ENCODE measurements at places on chromosomes 12 and 14.
A peak's percentile ranks its signal among the peaks of the same experiment; 100 is the strongest.

- no peak for DNase-seq
Observed at GRCh38 chr14:34036319-34036766, 85.5 kb upstream of the EGLN3 start.

GRCh38 chr12:83468988-83469908, 782.5 kb downstream of the TMTC2 start:
- no peak for DNase-seq

GRCh38 chr12:114882083-114882482, 198.1 kb upstream of the TBX3 start:
- no peak for DNase-seq

GRCh38 chr12:101839324-101840283, 8.8 kb upstream of the GNPTAB start:
- peak; percentile 74 for DNase-seq

DNA sequence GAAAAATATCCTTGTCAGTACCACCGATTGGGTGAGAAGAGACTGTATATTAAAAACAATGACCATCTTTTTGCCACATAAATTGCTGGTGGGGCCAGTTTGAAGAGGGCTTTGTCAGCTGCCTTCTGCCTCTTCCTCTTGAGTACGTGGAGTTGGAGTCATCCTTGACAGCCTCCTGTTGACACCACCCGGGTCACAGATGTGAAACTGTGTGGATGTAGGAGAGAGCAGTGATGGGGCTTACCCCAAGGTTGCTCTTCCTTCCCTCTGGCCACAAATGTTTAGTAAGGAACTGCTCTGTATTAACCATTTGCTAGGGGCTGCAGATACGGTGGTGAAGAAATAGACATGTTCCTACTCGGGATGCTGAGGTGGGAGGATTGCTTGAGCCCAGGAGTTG, 12.2 kb downstream of the PTPN11 start:
- DNase-seq = no peak

DNA sequence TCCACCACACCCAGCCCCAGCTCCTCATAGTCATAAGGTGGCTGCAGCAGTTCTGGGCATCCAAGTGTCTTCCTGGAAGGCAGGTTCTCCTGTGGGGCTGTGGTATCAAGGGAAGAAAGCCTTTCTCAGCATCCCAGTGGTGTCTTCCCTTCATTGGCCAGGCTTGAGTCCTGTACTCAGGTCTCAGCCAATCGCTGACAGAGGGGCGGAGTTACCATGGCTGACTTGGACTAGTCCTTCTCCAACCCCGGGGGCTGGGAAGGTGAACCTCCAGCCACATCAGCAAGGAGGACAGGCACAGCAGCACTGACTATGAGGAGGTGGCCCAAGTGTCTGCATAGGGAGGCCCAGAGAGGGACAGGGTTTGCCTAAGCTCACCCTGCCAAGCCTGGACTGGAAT, 64.0 kb upstream of the SLC24A4 start:
- DNase-seq = no peak

DNA sequence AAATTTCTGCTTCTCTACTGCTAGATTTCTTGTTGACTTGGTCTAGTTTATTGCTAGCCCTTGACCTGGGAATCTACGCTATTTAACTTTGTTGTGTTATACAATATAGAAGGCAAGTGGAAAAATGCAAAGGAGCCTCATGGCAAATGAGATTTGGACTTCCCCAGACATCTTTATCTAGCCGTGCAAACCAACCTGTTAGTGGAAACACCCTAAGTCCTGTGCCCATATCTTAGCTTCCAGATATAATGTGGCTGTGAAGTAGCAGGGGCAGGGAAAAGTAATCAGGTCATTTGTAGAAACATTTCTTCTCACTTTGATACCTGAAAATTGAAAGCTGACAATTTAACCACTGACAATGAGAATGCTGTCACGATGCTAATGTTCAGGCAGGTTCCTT, 90.7 kb upstream of the ATP2B1 start:
- DNase-seq = no peak

GRCh38 chr14:104151566-104152245, 13.3 kb downstream of the KIF26A start:
- no peak for DNase-seq

- no peak for DNase-seq
Observed at GRCh38 chr12:57765003-57765697, 1.7 kb downstream of the CYP27B1 start.

- no peak for DNase-seq
Observed at GRCh38 chr12:129779033-129779432, 124.8 kb downstream of the TMEM132D start.

DNA sequence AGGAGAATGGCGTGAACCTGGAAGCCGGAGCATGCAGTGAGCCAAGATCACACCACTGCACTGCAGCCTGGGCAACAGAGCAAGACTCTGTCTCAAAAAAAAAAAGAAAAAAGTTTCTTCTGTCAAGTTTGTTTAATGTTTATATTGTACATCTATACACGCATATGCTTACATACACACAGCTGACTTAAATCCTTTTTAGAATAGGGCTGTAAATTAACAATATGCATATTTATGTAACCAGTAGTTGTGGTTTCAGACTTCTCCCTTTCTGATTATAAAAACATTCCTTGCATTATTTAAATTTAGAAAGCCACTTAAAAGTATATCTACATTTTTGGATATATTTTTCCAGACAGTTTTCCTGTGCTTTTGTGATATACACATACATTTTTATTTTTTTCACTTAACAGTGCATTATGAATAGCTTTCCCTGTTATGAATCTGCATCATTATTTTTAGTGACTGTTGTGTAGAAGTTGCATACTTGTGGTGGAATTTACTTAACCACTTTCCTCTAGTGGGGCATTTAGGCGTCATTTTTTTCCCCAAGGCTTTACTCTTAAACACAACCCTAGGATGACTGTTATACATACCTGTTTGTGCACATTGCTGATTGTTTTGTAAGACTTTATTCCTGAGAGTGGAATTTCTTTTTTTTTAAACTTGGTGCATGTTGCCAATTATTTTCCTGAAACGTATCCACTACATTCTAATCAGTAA, 29.4 kb downstream of the POLR3B start:
- DNase-seq = no peak

DNA sequence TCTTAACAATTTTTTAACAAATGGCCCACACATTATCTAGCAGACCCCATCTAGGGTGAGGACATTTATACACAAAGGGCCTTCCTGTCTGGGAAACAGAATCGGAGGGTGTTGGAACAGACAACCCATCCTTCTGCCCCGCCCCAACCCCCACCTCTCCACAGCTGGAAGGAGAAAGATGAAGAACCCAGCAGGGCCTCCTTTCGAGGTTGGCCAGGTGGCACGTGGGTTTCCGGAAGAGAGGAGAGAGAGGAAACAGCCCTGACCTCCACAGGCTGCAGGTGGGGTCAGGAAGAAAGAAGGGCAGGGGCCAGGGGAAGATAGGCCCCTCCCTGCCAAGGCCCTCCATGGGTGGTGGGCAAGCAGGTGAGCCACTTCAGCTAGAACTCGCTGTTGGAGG, 57.2 kb downstream of the LRRC74A start:
- DNase-seq = no peak

- DNase-seq = no peak
Observed at GRCh38 chr12:94191023-94191422, 42.6 kb downstream of the PLXNC1 start.

GRCh38 chr12:67562513-67563287, 85.8 kb upstream of the DYRK2 start:
- no peak for DNase-seq

GRCh38 chr14:43674273-43674672, 832.8 kb downstream of the FSCB start:
- no peak for DNase-seq

- no peak for DNase-seq
Observed at GRCh38 chr14:100816950-100817901, 8.7 kb upstream of the MEG3 start.

- DNase-seq = no peak
Observed at GRCh38 chr12:40525054-40525453, 167.2 kb upstream of the CNTN1 start.

DNA sequence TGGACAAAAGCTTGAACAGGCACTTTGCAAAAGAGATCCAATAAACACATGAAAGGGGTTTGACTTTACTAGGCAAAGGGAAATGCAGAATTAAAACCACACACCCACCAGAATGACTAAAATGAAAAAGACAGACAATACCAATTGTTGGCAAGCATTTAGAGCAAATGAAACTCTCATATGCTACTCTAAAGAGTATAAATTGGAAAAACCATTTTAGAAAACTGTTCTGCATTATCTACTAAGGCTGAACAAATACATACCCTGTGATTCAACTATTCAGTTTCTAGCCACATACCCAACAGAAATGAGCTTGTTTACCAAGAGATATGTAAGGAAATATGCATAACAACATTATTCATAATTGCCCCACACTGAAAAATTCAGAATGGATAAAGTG, 8.5 kb upstream of the IL22 start:
- DNase-seq = no peak

DNA sequence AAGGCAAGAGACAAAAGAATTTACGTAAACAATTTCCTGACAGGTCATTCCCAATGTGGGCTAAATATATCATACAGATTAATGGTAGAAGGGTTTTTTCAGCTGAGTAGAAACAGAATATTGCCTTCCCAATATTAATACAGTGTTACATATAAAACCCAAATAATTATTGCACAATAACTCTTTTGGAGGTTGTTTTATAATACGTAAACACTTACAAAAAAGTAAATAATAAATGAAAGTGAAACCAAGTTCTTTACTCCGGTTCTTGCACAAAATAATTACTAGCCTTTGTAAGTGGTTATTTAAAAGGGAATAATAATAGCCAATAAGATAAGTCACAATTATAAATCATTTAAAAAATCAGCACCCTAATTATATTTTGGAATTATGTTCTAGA, 118.6 kb upstream of the SSTR1 start:
- no peak for DNase-seq

GRCh38 chr12:115449526-115449925, 765.6 kb upstream of the TBX3 start:
- no peak for DNase-seq

DNA sequence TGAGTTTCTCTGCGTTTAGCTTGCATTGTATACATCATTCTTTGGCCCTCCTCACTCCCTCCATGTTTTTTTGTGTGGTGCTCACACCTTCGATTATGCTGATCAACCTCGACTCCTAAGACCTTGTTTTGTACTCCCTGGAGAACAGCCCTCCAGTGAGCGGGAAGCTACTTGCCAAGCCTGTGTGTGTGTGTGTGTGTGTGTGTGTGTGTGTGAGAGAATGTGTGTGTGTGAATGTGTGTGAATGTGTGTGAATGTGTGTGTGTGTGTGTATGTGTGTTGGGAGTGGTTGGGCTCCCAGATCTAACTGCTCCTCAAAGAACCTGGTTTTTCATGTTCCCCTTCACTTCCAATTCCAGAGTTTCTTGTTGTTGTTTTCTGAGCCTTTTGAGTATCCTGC, 6.0 kb downstream of the NYNRIN start:
- DNase-seq = no peak

GRCh38 chr14:65731933-65732506, 319.5 kb downstream of the FUT8 start:
- DNase-seq = no peak

DNA sequence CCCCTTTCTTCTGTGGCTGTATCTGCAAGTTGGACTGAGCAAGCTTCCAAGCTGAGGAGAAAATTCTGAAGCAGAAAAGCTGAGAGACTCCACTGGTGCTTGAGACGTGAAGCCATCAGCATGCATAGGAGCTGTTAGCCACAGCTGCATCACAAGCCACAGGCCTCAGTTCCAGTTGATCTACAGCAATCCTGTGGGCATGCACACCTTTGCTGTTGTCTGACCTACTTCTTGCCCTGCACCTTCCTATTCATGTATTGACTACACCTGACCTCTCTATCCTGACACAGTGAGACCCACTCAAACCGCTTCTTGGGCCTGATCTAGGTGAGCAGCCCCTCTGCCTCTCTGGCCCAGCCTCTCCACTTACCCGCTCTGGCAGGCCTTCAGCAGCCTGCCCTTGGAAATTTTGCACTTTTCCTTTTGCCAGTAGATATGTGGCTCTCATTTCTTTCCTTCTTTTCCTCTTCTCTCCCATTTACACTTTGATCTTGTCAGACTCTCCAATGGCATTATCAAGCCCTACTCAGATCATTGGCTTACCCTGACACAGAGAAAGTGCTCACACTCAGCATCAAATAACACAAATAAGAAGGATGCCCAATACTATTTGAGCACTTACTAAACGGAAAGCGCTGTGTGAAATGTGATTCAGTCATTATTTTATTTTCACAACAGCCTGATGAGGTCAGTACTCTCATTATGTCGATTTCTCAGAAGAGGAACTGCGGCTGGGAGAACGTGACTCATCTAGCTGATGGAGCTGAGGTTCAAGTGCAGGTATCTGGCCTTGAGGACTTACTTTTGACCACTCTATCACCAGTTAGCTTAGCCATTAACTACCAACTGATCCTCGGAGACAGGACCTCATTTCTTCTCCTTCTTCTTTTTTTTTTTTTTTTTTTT, 21.9 kb upstream of the PTGR2 start:
- no peak for DNase-seq

- no peak for DNase-seq
Observed at GRCh38 chr12:47286676-47287075, 206.9 kb upstream of the AMIGO2 start.

DNA sequence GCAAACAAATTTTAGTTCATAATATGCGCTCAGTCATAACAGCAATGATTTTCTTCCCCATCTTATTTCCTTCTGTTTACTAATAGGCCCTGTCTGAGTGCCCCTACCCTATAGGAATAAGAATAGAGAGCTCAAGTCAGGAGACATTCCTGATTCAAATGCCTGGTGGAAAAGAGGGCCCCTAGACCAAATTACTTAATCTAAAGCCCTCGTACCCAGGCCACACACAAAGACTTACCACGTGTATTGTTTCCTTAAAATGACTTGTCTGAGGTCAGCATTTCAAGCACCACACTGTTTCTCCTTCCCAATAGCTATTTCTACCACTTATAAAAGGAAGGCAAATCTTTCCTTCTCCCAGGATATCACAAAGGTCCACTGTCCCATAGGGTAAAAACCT, 314.9 kb upstream of the TMTC1 start:
- no peak for DNase-seq

DNA sequence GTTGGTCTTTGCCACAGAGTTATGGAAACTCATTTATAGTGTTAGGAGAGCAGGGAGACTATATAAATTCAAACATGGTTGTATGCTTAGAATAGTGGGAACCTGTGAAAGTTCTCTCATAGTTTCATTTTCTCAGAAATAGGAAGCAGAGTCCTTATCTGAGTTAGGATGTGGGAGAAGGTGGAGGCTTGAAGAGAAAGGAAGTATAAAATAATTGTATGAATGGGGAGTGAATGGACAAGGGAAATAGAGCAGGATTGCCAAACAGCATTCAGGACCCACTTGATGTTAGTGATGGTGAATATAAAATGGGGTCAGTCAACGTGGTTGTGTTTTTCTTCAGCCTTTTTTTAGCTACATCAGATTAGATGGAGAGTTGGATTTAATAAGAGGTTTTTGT, 34.0 kb upstream of the TPH2 start:
- DNase-seq = no peak

Data from pons (tissue), 1 donor.